ENCODE measurements at places on chromosomes 6 and 20. TPM values are rescaled to one million over a fixed set of nuclear protein-coding genes. Genes with fewer than 3 reads are reported as not detected.

- H3K4me3 ChIP-seq = no peak overlapping the region
- H3K27ac ChIP-seq = no peak overlapping the region
- DNase-seq = no peak
- H3K36me3 ChIP-seq = no peaks in the 10 kb centered on the region
Observed at GRCh38 chr6:27761391-27761790, 150.8 kb downstream of the OR2B2 start.

GRCh38 chr6:32189069-32189741 lies 797 bp downstream of the PBX2 start:
- peak overlapping the region; percentile 93 for H3K27ac ChIP-seq
- no peaks in the 10 kb centered on the region for H3K27me3 ChIP-seq
- peaks cover 10% of the 10 kb centered on the region for H3K36me3 ChIP-seq
- DNase-seq = no peak

GRCh38 chr20:36988494-36988966 lies 37.0 kb upstream of the SAMHD1 start:
- no peak for DNase-seq
- H3K4me1 ChIP-seq = no peaks in the 10 kb centered on the region
- H3K27ac ChIP-seq = no peak overlapping the region
- H3K27me3 ChIP-seq = no peaks in the 10 kb centered on the region
- H3K4me3 ChIP-seq = no peak overlapping the region
- H3K36me3 ChIP-seq = peaks cover 6% of the 10 kb centered on the region

- no peaks in the 10 kb centered on the region for H3K27me3 ChIP-seq
- no peak for DNase-seq
- H3K27ac ChIP-seq = no peak overlapping the region
- no peaks in the 10 kb centered on the region for H3K36me3 ChIP-seq
Observed at GRCh38 chr6:113089056-113089455, 741.9 kb downstream of the RFPL4B start.

DNA sequence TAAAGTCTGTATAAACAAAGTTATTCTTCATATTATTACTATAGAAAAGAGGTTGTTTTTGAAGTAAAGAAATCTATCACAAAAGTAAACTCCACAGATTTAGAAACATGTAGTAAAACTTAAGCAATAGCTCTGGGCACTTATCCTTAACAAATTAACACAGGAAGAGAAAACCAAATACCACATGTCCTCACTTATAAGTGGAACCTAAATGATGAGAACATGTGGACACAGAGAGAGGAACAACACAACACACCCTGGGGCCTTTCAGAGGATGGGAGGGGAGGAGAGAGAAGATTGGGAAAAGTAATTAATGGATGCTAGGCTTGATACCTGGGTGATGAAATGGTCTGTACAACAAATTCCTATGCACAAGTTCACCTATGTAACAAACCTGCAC lies 57.2 kb downstream of the C6orf58 start:
- no peak overlapping the region for H3K27ac ChIP-seq
- peaks cover 19% of the 10 kb centered on the region for H3K27me3 ChIP-seq
- no peak overlapping the region for H3K4me3 ChIP-seq
- no peaks in the 10 kb centered on the region for H3K36me3 ChIP-seq
- no peaks in the 10 kb centered on the region for H3K4me1 ChIP-seq

SLC22A2 gene
- total RNA-seq = not detected

SAMD5 gene
- total RNA-seq = 9.2 TPM

DNA sequence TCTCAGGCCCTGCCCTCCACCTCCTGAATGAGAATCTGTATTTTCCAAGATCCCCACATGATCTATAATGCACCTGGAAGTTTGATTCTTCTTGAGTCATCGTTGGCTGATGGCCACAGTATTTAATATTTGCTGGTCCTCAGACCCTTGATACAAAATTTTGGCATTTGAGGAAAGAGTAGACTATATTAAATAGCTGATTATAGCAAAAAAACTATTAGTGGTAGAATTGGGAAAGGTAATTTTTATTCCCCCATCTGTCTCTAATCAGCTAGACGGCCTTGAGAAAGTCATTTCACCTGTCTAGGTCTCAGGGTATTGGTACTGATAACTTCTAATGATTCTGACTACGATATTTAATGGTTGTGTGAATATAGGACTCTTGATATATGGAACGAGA lies 176.8 kb downstream of the BMP2 start:
- no peak overlapping the region for H3K27ac ChIP-seq
- H3K4me3 ChIP-seq = no peak overlapping the region
- no peaks in the 10 kb centered on the region for H3K27me3 ChIP-seq
- DNase-seq = no peak

GRCh38 chr20:49685809-49686208 lies 27.9 kb downstream of the B4GALT5 start:
- no peaks in the 10 kb centered on the region for H3K27me3 ChIP-seq
- no peak overlapping the region for H3K4me3 ChIP-seq
- peaks cover 80% of the 10 kb centered on the region for H3K4me1 ChIP-seq
- peaks cover 3% of the 10 kb centered on the region for H3K36me3 ChIP-seq

DNA sequence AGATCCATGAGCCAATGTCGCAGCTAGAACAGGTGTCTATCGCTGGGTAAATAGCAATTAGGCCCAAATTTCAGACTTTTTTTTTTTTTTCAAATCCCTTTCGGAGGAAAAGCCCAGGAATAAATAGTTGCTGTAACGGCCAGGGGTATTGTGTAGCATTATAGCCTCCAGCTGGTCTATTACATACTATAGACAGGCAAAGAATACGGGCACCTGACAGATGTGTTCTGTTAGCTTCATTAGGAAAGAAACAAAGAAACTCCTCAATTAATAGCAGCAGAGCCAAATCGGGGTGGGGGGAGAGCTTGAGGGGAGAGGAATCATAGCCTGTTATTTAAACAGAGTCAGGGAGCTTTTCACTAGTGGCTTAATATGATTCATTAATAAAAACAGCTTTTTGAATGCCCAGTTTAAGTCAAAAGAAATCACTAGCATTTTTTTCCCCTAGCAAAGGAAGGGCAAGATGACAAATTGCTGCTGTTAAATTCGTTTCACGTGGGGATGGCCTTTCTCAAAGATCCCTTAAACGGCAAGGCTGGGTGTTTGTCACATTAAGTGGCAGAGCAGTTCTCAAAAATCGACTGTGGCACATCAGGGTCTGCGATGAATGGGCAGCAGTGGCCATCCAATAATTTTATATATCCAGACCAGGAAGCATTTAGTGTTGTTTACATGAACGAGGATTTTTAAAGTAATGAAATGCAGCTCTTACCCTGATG lies 139.4 kb downstream of the ID4 start:
- no peak overlapping the region for H3K27ac ChIP-seq
- no peak for DNase-seq
- no peaks in the 10 kb centered on the region for H3K36me3 ChIP-seq
- H3K27me3 ChIP-seq = peaks cover 1% of the 10 kb centered on the region

VWA7 gene
- total RNA-seq = 0.15 TPM

GRCh38 chr20:23641936-23642751 lies 4.4 kb upstream of the CST3 start:
- H3K36me3 ChIP-seq = no peaks in the 10 kb centered on the region
- peaks cover 17% of the 10 kb centered on the region for H3K4me1 ChIP-seq
- peak overlapping the region; percentile 65 for H3K27ac ChIP-seq
- DNase-seq = no peak

DNA sequence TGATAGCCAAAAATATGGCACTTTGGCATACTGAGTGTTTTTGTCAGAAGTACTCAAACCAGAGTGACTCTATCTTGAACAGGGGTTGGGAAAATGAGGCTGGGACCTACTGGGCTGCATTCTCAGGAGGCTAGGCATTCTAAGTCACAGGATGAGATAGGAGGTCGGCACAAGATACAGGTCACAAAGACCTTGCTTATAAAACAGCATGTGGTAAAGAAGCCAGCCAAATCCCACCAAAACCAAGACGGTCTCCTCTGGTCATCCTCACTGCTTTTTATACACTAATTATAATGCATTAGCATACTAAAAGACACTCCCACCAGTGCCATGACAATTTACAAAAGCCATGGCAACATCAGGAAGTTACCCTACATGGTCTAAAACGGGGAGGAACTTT lies 985.1 kb downstream of the HACE1 start:
- H3K4me3 ChIP-seq = no peak overlapping the region
- no peaks in the 10 kb centered on the region for H3K36me3 ChIP-seq
- DNase-seq = no peak
- H3K4me1 ChIP-seq = no peaks in the 10 kb centered on the region

GRCh38 chr20:18624948-18625347 lies 37.1 kb downstream of the DTD1 start:
- H3K27ac ChIP-seq = no peak overlapping the region
- H3K4me1 ChIP-seq = no peaks in the 10 kb centered on the region
- no peak for DNase-seq
- no peak overlapping the region for H3K4me3 ChIP-seq
- H3K27me3 ChIP-seq = no peaks in the 10 kb centered on the region

DNA sequence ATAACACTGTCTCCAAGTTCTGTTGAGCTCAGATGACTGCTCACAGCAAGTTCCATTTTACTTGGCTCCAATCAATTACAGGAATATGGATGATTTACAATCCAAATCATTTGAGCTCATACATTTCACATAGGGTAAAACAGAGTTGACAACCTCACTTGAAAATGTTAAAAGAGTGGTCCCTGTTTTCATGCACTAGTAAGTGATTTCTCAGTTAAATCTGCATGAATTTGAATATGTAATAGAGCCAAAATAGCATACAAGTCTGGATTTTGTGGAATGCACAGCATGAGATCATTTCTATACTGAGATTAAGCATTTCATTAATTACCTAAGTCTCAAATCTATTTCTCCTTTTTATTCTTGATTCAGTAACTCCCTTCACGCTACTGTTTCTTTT lies 217.6 kb downstream of the SIM1 start:
- no peak overlapping the region for H3K4me3 ChIP-seq
- H3K27me3 ChIP-seq = no peaks in the 10 kb centered on the region
- no peak overlapping the region for H3K27ac ChIP-seq

DNA sequence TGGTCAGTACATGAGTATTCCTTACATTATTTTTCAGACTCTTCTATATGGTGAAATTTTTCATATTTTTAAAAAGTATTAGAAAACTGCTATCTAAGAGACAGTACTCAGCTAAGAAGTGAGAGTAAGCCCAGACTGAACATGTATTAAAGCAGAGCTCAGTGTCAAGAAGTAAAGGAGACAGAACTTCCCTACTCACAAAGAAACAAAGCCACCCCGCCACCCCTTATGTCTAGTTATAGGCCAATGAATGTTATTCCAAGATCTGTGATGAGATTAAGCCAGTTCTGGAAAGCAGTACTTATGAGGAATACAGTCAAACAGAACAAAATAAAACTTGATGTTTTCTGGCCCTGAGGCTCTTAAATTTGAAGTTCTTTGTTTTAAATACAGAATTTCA lies 114.5 kb downstream of the RNGTT start:
- H3K27ac ChIP-seq = no peak overlapping the region
- DNase-seq = no peak
- H3K27me3 ChIP-seq = no peaks in the 10 kb centered on the region
- no peaks in the 10 kb centered on the region for H3K36me3 ChIP-seq

DNA sequence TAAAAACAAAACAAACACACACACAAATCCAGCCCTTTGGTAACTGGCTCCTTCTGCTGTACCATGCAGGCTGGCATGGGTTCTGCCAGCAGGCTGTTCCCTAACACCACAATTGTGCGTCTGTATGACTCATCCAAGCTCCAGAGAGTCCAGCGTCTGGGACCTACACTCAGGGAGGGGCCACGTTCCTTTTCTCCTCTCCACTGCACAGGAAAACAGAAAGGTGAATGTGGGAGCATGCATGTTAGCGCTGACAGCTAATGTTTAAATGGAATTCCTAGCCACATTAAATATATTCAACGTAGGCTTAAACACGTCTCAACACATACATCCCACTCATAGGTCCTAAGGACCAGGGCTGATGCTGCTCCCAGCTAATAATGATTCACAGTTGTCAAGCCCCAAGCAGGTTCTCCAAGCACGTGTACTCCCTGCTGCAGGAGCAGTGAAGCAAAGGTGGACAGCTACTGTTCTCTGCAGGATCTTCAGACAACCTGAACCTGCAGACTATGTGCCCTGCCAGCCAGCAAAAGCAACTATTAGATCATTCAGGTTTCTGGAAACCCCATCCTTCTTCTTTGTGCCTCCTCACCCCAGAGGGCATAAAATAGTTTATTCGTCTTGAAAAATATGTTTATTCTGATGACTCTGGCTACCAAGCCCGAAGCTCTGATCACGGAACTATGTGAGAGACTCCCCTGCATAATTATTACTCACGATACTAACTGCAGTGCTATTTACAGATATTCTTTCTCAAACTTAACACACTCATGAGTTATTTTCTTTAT lies 20.9 kb downstream of the MAP1LC3A start:
- H3K36me3 ChIP-seq = peaks cover 6% of the 10 kb centered on the region
- peak overlapping the region; percentile 83 for H3K27ac ChIP-seq
- peaks cover 24% of the 10 kb centered on the region for H3K4me1 ChIP-seq
- DNase-seq = no peak

- H3K4me1 ChIP-seq = peaks cover 8% of the 10 kb centered on the region
- H3K36me3 ChIP-seq = no peaks in the 10 kb centered on the region
- no peaks in the 10 kb centered on the region for H3K27me3 ChIP-seq
- H3K27ac ChIP-seq = no peak overlapping the region
Observed at GRCh38 chr6:154466139-154466538, 44.3 kb downstream of the CNKSR3 start.

DNA sequence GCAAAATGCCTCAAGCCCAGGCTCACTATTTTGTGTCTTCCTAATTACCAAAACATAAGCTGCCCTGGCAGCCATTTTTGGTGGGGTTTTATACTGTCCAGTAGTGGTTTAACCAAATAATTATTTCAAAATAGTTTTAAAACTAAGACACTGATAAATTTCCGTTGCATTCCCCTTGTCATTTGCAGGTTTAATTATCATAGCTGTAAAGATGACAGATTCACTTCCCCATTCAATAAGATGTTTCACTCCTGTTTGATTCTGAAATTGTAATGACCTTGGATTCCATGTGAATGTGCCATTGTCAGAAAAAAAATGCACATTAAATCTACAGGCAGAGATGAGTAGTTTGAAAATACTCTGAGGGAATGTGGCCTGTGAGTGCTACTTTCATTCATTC lies 172.0 kb downstream of the COL9A1 start:
- no peaks in the 10 kb centered on the region for H3K27me3 ChIP-seq
- no peak for DNase-seq
- H3K36me3 ChIP-seq = no peaks in the 10 kb centered on the region
- H3K4me3 ChIP-seq = no peak overlapping the region

DNA sequence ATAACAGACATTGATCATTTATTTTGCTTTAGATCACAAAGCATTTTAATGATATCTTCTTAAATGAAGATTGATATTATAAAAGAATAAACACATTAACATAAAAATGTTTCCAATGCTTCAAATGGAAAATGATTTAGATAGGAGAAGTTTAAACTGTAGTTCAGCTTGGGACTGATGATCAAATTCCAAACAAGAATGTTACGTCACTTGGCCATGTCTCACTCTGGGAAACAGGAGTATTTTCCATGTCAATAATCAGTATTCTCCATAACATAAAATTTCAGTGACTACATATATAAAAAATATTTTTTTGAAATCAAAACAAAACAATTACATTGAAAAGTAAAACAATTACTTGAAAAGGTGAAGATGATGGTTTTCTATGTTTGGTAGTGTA lies 52.9 kb upstream of the SIM1 start:
- H3K27ac ChIP-seq = no peak overlapping the region
- peaks cover 2% of the 10 kb centered on the region for H3K36me3 ChIP-seq
- no peaks in the 10 kb centered on the region for H3K27me3 ChIP-seq
- H3K4me1 ChIP-seq = peaks cover 7% of the 10 kb centered on the region
- DNase-seq = no peak

RAET1G gene
- total RNA-seq = 0.60 TPM

MAPK14 gene
- 41.1 TPM for total RNA-seq

- H3K27me3 ChIP-seq = no peaks in the 10 kb centered on the region
- peaks cover 21% of the 10 kb centered on the region for H3K36me3 ChIP-seq
- H3K4me3 ChIP-seq = no peak overlapping the region
Observed at GRCh38 chr6:111666847-111667246, 61.2 kb upstream of the TRAF3IP2 start.
